ENCODE measurements at places on chromosomes 12 and 14.
A peak's percentile ranks its signal among the peaks of the same experiment; 100 is the strongest.

- peak; percentile 50 for DNase-seq
These were observed 123.0 kb upstream of the PZP start for GRCh38 chr12:9331218-9331626.

DNA sequence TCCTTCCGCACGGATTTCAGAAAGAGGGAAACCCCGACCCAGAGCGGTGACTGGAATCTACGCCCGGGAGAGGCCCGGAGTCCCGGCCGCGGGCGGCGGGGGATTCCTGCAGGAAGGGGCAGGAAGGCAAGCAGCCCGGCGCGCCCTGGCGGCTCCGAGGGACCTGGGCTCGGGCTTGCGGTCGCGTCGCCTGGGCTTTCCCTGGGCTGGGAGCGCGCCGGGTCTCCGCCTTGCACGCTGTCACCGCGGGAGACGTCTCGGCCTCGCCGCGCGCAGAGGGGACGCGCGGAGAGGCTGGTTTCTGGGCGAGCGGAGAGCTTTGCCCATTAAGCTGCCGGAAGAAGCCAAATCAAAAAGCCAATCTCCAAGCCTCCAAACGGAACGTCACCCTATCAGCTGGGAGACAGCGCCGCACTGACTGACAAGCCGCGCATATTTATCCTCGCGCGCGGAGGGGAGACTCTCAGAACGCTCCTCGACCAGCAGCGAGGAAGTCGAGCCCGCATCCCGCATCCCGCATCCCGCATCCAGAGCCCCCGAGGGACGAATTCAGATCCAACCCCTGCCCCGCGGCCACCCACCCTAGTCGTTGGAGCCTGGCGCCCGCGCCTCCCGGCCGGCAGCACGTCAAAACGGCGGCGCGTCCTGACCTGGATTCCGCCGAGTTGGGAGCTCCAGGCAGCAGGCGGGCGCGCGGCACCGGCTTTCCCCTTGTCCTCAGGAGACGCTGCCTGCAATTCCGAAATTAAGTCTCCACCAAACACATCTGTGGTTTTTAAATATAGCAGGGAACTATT, at the start of gene SLC8A3:
Gene SLC8A3 (minus strand): TSS at position 293 of the 797 bp plus-strand sequence. CDS start 20,529 bp downstream, outside the sequence.
- DNase-seq = peak; percentile 37

DNA sequence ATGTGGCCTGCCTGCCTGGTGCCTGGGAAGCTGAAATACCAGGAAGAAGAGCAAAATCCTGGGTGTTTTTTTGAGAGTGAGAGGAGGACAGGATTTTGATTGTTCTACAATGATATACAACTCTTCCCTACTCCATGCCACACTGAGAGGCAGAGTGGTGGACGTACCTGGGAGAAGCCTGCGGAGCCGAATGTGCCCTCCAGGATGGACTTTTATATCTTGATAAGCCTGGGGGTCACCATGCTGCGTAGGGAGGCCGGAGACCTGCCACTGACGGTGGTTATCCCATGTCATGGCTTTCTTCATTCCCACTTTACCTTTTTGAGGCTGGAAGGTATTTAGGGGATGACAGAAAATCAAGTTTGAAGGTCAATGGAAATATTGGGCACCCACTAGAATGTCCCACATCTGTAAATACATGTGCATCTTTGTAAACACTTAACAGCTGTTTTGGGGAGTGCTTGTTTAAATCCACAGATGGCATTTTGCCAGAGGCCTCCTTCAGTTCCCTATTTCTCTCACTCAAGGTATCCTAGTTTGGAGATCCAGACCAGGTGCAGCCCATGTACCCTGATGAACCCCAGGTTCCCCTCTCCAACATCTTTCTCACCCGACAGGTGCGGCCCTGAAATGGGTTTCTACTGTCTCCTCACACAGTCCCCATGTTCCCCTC, 1.1 kb upstream of the GLT1D1 start:
- DNase-seq = no peak

- peak; percentile 63 for DNase-seq
These were observed 16.4 kb downstream of the NAV3 start for GRCh38 chr12:77847060-77847541.

- DNase-seq = peak; percentile 95
These were observed 198.7 kb upstream of the EEA1 start for GRCh38 chr12:93127582-93128331.

DNA sequence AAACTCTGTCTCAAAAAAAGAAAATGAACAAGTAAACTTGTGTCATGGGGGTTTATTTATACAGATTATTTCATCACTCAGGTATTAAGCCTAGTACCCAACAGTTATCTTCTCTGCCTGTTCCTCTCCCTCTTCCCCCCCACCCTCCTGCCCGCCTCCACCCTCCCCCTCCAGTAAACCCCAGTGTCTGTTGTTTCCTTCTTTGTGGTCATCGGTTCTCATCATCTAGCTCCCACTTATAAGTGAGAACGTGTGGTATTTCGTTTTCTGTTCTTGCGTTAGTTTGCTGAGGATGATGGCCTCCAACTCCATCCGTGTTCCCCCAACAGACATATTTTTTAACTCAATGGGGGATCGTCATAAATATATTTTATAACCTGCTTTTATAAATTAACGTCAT, 12.3 kb downstream of the IL31 start:
- DNase-seq = no peak

- no peak for DNase-seq
These were observed 175.0 kb downstream of the CRADD start for GRCh38 chr12:93852173-93852591.

- DNase-seq = peak; percentile 65
These were observed 236.7 kb downstream of the MDGA2 start for GRCh38 chr14:47438650-47439140.

- DNase-seq = no peak
These were observed 50.9 kb downstream of the FOXN4 start for GRCh38 chr12:109258201-109258600.

DNA sequence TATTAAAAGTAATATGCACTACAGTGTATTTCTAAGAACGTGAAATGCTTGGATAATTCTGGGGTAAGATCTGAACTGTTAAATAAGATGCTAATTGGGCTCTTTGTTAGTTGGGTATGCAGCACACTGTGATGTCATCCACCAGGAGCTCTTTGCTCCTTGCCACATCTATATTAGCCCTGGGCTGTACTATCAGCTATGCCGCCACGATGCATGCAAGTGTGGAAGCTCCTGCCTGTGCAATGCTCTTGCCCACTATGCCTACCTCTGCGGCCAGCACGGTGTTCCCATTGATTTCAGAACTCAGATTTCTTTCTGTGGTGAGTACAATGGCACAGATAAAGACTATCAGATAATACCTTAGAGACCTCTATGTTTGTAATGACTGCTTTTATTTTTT, 165.6 kb downstream of the OTOGL start:
- DNase-seq = no peak

DNA sequence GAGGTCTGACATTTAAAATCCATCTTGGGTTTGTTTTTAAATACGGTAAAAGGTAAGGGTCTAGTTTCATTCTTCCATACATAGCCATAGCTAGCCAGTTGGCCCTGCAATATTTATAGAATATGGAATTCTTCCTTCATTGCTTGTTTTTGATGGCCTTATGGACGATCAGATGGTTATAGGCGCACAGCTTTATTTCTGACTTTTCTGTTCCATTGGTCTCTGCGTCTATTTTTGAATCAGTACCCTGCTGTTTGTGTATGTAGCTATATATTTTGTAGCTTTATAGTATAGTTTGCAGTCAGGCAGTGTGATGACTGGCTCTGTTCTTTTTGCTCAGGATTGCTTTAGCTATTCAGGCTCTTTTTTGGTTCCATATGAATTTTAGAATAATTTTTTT, 366.8 kb upstream of the MIS18BP1 start:
- no peak for DNase-seq

- no peak for DNase-seq
These were observed 187.4 kb upstream of the NTF3 start for GRCh38 chr12:5244513-5244972.

DNA sequence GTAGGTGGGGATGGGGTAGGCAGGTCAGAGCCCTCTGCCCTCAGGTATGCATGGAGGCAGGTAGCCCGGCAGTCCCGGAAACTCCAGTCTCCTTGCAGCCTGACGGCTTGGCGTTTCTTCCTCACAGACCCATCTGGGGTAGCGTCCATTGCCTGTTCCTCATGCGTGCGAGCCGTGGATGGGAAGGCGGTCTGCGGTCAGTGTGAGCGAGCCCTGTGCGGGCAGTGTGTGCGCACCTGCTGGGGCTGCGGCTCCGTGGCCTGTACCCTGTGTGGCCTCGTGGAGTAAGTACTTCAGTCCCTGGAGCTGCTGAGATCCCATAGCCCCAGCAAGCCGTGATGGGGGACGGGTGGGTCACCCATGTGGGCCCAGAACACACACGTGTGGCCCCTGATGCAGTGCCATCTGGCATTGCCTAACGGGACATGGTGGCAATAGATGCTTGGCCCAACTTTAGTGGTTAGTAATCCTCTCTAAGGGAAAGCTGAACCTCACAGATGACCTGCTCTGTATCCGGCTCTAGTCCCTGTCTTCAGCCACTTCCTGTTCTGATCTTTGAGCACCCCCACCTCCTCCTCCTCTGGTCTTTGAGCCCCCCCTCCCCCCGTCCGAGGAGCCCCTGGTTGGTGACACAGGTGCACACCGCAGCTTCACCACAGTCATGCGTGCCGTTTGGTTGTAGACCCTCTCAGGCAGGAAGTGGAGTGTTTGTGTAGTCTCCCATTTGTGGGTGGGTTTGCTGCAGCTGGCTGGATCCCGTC, 3.7 kb downstream of the SIVA1 start:
- DNase-seq = no peak

GRCh38 chr12:48980389-48980952, 2.3 kb downstream of the WNT1 start:
- no peak for DNase-seq

- no peak for DNase-seq
These were observed 28.6 kb downstream of the BAZ2A start for GRCh38 chr12:56601503-56601902.

Data from fibroblast of upper back skin (primary cell).